ENCODE measurements at places on chromosomes 11 and 22.

GRCh38 chr11:32121012-32121411 is 30.1 kb downstream of the RCN1 start:
- DNase-seq = no peak

DNA sequence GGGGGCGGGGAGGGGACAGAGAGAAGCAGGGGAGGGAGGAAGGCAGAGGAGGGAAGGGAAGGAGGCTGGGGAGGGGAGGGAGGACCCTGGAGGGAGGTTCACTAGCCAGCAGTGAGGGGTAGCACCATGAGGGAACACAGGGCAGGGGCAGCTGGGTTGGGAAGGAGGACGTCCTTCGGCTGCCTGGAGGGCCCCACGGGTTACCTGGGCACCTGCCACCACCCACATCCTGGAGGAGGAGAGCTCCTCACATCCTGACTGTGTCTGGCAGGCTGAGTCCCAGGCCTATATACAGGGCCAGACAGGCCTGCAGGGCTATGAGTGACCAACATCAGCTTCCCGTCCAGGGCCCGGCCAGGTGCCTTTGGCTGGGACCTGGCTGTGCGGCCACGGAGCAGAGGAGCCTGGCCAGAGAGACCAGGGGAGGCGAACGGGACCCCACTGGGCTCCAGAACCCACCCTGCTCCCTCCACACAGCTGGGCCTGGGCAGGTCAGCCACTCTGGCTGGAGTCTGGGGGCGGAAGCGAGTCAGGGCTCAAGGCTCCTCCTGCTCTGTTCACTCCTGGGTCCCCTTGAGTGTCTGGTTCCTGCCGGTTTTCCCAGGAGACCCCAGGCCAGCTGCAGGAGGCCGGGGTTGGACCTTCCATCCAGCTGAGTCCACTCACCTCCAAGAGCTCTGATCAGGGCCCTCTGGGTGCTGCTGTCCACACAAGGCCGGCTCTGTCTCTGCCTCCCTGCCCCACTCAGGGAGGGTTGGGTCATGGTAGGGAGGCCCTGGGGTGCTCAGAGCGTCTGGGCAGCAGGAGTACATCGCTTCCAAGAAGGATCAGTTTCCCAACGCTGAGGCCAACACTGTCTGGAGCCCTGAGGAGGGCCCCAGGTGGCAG is 677.7 kb downstream of the BRD1 start:
- DNase-seq = no peak

DNA sequence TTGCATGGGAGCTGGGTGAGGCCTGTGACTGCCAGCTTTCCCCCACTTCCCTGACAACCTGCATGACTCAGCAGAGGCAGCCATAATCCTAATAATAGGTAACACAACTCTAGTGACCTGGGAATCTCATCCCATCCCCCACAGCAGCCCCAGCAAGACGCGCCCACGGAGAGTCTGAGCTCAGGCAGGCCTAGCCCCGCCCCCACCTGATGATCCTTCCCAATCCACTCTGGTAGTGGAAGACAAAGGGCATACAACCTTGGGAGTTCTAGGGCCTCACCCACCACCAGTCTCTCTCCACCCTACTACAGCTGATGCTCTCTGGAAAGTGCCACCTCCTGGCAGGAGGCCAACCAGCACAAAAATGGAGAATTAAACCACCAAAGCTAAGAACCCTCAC is 60.3 kb downstream of the CWF19L2 start:
- no peak for DNase-seq

DNA sequence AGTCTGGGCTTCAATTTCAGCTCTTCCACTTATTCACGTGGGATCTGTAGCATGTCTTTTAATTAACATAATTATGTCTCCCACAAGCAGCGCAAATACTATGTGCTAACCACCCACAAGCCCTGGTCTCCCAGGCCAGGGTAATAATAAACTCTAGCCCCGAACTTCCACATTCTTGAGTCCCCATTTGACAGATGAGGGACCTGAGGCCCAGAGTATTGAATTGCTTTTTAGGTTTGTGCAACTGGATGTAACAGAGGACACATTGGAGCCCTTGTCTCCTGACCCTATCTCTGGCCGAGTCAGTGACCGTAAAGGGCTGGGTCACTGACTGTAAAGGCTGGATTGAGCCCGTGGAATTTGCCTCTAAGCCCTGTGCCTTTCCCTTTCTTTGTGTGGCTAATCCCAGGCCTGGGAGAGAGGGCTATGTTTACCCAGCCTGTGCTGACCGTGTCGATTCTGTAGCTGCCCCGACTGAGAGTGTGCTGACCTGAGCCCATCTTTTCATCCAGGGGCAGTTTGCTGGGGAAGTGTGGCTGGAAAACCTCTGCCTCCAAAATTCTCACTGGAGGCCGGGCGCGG is 3.9 kb downstream of the CRYBB2 start:
- no peak for DNase-seq

GRCh38 chr11:104731890-104732289 is 166.4 kb downstream of the CASP12 start:
- no peak for DNase-seq

- DNase-seq = no peak
Measured at GRCh38 chr22:37284805-37285355, 2.6 kb downstream of the CYTH4 start.

All from GM12864 (cell line).